ENCODE measurements at places on chromosomes 6 and 20.
A peak's percentile ranks its signal among the peaks of the same experiment; 100 is the strongest.

GRCh38 chr6:155033021-155033791 lies 38.1 kb downstream of the TIAM2 start:
- DNase-seq = no peak

DNA sequence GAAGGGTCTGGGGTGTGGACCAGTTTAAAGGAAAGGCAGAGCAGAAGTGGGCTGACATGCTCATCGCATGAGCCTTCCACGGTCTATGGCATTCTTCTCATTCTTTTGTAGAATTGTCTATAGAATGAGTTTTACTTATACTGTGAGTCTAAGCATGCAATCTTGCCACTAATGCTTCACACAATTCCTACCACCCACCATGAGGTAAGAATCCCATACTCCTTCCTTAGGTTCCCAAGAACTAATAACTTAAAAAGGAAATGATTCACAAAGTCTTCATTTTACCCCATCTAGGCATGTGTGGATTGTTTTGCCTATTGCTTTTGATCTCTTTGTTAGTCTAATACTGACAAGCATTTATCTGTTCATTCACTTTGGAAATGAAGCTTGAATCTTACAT lies 195.2 kb downstream of the LY86 start:
- DNase-seq = no peak

DNA sequence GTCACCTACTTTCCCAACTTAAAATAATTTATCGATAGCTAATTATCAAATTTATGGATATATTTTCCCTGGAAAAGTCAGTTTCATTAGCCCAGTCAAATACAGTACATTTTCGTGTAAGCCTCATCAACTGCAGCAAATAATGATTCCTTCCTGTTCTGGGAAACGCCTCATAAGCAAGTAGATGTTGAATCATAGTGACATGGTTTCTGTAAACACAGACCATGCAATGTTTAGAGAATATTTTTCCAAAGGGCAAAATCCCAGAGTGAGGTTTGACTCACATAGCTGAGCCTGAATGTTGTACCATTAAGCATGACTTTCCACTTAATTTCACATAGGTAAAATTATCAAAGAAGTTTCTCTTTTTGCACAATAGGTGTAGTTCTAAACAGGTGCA lies 16.7 kb upstream of the VNN1 start:
- DNase-seq = no peak

DNA sequence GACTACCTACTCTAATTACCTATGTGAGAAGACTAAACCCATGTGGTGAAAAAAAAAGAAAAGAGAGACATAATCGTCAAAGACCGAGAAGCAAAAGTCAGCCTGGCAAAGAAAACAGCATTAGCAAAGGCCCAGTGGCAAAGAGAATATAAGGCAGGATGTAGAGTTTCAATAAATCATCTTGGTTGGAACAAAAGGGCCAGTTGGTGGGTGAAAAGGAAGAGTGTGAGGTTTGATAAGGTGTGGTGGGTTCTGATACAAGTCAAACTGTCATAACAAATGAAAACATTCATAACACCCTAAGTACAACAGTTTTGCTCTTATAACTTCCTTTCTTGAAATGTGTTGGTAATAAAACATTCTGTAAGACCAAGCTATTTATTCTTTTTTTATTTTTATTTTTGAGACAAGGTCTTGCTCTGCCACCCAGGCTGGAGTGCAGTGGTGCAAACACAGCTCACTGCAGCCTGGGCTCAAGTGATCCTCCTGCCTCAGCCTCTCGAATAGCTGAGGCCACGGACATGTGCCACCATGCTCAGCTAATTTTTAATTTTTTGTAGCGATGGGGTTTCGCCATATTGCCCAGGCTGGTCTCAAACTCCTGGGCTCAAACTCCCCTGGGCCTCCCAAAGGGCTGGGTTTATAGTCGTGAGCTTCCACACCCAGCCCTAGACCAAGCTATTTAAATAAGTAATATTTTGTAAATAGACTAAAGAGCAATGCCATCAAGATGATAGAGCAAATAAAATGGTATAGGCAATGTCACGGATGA lies 18.9 kb upstream of the GTF3C6 start:
- DNase-seq = no peak

- DNase-seq = no peak
Observed at GRCh38 chr6:4581468-4582385, 194.5 kb upstream of the CDYL start.

DNA sequence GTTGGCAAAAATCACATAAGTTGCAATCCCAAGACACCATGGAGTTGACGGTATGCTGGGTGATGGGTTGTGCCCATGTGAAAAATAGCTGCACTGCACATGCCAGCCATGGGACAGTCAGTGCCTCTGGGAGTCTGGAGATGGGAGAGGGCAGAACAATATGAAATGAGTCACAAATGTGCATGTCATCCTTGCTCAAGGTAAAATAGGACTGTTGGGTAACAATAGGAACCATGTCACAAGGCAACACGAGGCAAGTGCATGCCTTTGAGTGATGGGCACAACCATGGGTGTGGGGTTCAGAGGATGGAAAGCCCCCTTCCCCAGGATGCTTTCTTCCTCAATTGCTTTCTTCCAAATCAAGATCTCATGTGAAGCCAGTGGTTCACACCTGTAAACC lies 70.5 kb upstream of the PIM1 start:
- no peak for DNase-seq

GRCh38 chr6:18543051-18543450 lies 155.9 kb downstream of the RNF144B start:
- no peak for DNase-seq

GRCh38 chr6:123940551-123940950 lies 136.9 kb downstream of the NKAIN2 start:
- no peak for DNase-seq

- DNase-seq = no peak
Observed at GRCh38 chr6:130610303-130610702, 216.9 kb upstream of the SMLR1 start.

GRCh38 chr6:57183336-57183735 lies 11.2 kb downstream of the BAG2 start:
- DNase-seq = no peak

DNA sequence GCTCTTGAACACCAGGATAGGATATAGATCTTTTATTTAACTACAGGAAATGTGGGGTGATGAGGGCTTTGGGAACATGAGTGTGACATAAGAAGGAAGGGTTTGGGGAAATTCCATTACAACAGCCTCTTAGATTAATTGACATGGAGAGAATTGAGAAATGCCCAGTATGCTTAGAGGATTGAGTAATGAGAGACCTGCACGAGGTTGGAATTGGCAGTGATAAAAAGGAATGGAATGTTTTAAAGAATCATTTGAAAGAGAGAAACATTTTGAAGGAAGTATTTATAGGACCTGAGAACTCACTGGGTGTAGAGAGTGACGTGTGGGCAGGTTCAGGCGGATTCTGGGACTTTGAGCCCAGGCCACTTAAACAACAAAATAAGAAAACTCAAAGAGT lies 227.0 kb downstream of the BMP2 start:
- no peak for DNase-seq

DNA sequence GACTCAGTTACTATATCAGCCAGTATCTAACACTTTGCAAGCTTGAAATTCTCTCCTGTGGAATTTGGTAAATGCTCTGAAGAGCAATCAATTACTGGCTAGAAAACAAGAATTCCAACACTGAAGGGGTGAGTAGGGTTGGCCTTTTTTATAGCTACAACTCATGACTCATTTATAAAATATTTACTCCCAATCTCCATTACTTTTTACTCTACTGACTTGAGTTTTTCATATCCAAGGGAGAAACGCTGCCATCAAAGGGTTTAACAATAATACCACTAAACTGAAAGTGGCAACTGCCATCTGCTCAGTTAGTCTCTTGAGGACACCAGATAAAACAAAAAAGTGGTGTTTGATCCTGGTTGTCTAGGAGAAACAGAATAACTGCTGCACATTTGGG lies 203.1 kb downstream of the UBE3D start:
- DNase-seq = no peak

DNA sequence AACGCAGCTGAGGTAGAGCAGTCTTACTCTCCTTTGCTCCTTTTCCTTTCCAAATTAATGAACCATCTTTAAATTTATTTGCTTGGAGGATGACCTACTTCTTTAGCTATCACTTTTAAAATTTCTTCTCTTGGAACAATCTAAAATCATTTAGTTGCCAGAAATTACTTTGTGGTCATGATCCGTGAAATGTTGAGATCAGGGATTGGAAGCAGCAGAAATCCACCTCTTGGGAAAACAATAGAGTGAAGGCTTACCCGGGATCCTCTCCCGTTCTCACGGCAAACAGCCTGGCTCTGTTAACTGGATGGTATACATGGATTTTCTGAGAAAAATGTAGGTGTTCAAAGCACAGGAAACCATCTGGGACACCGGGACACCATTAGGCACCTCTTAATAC lies 7.7 kb downstream of the AKAP12 start:
- no peak for DNase-seq

GRCh38 chr20:53966774-53967398 lies 103.5 kb downstream of the BCAS1 start:
- DNase-seq = no peak

- DNase-seq = no peak
Observed at GRCh38 chr6:163717106-163717764, 302.7 kb downstream of the QKI start.

DNA sequence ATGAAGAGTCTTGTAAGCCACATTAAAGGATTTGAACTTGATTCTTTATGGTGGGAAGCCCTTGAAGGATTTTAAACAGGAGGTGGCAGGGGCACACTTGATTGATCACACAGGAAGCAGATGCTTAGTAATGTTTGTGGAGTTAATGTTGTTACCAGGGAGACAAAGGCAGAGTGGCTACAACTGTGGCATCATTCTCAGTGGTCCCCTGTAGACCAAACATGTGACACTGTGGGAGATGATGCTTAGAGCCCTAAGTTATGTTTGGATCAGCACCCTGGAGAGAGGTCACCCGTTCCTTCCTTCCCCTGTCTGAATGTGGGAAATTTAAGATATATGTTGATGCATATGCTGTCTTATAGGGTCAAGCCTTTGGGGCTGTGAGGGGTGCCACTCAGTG lies 53.2 kb downstream of the EIF2S2 start:
- peak; percentile 56 for DNase-seq

DNA sequence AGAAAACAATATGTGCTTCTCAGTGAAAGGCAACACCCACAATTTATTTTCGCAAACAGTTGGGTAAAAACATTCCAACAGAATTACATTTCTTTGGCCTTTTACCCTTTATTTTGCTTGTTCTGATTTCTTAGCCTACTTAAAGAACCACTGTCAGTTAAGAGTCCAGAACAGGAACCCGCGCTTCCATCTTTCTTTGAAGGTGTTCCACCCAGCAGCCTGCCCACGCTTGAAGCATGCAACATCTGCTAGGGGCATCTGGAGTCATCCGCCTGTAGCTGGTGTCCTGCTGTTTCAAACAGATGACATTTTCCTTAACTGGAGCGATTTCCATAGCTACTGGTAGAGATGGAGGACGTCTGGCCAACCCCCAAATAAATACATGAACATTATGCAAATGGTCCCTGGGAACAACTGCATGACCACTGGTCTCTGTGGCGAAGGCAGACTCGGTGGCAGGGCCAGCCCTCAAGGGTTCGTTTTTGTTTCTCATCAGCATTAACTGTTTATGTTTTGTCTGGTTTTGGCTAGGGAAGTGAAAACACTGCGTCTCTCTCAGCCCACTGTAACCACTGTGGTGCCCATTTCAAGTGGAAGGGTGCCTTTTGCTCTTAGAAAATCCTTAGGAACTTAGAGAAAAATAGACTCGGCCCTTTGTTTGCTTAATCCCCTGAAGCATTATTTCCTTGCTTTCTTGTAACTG lies 51.6 kb downstream of the LAMA4 start:
- DNase-seq = no peak

DNA sequence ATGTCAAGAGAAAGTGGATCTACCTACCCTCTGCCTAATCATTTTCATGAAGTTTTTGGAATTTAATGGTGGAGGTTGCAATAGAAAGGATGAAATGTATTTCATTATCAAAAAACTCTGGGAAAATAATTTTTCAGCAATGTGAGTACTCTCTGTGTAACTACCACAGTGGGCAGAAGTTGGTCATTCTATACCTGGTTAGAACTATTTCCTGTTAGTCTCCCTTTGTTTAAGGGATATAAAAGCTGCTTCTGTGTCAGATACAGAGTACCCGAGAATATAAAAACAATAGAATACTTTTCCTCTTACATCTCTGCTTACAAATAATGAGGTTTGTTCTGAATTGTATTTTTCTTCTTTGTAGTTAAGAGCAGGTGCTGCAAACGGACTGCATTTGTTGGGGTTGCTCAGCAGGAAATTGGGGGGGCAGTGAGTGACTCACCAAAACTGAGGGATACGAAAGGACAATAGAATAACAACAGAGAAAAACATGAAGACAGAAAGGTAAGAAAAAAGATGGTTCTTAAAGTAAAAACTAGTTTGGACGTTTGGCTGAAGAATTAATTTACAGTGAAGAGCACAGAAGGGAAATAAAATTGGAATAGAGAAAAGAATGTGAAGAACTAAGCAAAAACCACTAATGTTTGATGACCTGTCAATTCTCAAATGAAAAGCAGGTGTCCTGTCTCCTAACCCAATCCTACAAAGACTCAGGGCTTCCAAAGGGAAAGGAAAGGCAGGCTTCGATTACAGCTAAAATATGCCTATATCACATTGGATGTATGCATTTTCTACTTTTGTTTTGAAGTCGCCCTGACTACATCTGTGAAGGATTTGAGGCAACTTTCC lies 703.1 kb downstream of the RFPL4B start:
- DNase-seq = no peak

DNA sequence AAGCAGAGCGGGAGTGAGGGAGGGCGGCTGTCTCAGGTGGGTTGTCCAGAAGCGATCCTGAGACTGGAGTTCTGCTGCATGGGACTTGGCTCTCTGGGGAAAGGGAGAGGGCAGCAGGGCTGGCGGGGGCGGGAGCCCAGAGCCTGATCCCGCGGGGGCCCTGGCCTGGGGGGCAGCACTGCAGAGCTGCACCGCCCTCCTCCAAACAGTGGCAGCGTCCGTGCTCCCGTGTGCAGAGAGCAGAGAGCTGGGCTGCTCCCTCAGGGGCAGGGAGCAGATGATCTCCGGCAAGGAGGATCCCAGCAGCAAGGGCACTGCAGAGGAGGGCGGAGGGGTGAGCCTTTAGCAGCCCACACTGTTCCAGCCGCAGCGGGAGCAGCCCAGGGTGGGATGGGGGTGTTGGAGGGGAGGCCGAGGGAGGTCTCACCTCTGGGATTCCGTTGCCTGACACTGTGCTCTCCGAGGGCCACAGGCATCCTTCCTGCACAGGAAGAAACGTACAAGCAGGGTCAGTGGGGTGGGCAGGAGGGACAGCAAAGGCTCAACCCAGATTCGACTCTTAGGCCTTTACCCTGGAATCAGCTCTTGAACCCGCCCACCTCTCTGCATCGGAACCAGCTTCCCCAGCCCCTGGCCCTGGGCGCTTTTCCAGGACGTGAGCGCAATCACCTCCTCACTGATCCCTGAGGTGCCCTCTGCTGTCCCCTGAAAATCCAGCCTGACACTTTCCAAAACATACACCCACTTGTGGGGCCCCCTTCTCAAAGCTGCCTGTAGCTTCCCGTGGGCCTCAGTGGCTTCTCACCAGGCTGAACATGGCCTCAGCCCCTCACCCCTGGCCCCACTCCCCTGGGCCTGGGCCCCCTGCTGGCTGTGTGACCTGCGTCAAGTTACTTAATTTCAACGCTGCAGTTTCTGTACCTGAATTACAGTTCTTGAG lies 32.6 kb upstream of the ZBP1 start:
- DNase-seq = no peak

- DNase-seq = no peak
Observed at GRCh38 chr6:124676033-124676432, 286.2 kb upstream of the RNF217 start.

- no peak for DNase-seq
Observed at GRCh38 chr6:120384671-120385070, 949.6 kb downstream of the TBC1D32 start.

- no peak for DNase-seq
Observed at GRCh38 chr20:49854190-49854875, 41.7 kb downstream of the SLC9A8 start.

Measured in CD4-positive, alpha-beta T cell treated with Interleukin-15 for 4 hours (primary cell).